Jurkat, Clone E6-1 (cell line): ENCODE measurements at places on chromosomes 12 and 14.
A peak's percentile ranks its signal among the peaks of the same experiment; 100 is the strongest.

DNA sequence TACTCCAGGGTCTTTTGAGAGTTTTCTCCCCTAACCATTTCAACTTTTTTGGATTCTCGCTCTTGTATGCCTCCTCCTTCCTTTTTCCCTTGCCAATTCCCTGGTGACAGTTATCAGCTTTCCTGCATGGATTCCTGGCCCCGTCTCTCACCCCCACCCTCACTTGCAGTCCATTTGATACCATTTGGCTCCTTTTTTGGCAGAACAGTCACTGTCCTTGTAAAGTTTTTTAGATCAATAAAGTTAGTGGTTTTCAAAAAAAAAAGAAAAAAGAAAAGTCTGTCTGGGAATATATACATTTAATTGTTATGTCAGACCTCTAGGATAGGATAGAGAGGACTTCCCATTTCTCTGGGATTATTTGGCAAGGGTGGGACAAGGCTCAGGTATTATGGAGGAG, 42.1 kb downstream of the ACTN1 start:
- no peak for DNase-seq

- DNase-seq, result no peak
Measured at GRCh38 chr12:65510584-65511050, 232.1 kb downstream of the MSRB3 start.

- no peak for DNase-seq
Measured at GRCh38 chr14:34978444-34978843, 4.3 kb upstream of the SRP54 start.

DNA sequence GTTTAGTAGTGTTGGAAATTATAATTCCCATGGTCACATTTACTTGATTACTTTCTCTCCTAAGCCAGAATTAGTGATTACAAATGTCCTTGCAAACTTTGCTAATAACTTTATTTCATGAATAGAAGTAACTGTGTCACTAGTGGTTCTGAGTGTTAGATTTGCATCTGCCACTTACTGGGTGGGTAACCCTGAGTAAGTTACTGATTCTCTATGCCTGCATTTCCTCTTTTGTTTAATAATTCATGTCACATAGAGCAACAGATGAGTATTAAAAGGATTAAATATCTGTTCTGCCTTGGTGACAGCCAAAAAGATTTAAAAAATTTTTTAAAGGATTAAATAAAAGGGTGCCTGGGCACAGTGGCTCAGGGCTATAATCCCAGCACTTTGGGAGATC, 78.6 kb downstream of the BHLHE41 start:
- DNase-seq, result no peak

DNA sequence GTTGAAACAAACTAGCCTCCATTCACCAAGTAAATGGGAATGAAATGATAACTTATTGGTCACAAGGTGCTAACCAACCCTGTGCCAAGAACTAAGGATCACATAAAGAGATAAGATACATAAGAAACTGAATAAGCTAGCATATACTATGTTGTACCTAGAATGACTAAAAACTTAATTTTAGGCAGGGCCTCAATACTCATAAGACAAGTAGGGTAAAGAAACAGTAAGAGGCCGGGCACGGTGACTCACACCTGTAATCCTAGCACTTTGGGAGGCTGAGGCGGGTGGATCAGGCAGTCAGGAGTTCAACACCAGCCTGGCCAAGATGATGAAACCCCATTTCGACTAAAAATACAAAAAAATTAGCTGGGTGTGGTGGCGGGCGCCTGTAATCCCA, 17.7 kb downstream of the GDF11 start:
- no peak for DNase-seq

- DNase-seq, result no peak
Measured at GRCh38 chr12:57191410-57191809, 25.2 kb upstream of the NXPH4 start.

- peak; percentile 42 for DNase-seq
Measured at GRCh38 chr12:106223485-106224354, 24.1 kb downstream of the CKAP4 start.

- peak; percentile 35 for DNase-seq
Measured at GRCh38 chr14:75223664-75224154, 47.3 kb upstream of the TMED10 start.

DNA sequence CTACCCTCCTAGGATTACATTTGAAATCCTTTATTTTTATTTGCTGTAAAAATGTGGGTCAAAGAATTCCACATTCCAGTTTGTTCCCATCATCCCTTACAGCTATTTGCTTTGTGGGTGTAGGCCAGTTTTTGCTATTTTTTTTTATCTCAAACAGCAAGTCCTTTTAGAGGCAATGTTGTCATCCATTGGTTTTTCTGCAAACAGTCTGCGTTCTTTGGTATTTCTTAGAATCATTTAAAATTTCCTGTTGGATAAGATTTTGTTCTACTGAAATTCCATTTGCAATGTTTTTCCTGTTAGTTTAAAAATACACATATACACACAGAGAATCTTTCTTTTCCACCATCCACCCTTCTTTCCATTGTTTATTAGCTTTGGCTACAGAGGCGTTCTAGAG, 53.3 kb upstream of the STK38L start:
- no peak for DNase-seq

DNA sequence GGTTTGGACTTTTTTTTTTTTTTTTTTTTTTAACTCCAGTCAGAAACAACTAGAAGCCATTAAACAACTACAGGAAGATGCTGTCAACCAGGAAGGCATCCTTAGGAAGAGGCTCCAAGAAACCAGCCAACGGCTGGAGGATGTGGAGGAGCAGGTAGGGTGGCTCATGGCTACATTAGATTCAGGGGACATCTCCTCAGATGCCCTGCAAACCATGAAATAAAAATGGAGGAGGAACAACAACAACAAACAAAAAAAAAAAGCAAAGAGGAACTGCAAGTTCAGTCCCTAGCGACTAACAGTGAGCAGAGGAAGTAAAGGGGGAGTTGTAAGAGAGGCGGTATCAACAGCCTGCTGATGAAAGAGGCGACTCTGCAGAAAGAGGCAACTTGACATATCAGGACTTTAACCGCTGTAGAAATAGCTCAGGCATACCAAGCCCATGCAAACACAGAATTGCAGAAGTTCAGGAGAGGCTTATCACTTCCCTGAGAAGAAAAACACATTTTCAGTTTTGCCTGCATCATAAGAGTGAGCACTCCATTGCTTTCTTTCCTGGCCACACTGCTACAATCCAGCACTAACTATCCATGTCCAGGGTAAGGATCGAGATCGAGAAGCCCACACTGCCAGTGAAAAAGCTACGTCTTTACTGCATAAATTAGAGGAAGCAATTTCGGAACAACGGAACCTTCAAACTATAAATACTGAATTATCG, 103.5 kb upstream of the BCAT1 start:
- peak; percentile 87 for DNase-seq

DNA sequence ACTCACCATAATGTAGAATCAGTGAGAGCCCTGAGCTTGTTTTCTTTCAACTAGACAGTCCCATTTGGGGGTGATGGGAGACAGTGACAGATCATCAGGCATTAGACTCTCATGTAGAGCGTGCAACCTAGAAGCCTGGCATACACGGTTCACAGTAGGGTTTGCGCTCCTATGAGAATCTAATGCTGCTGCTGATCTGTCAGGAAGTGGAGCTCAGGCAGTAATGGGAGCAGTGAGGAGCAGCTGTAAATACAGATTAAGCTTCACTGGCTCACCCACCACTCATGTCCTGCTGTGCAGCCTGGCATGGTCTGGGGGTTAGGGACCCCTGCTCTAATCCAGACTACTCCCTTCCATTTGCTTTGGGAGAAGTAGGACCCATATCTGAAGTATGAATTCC, 55.6 kb downstream of the FNTB start:
- no peak for DNase-seq

GRCh38 chr14:91164676-91165075, 50.8 kb downstream of the DGLUCY start:
- no peak for DNase-seq
